Activated naive CD8-positive, alpha-beta T cell treated with anti-CD3 and anti-CD28 coated beads, Interleukin-2, amount 10 ng/mL, durations not matched to agents 7 days and 5 days (primary cell): ENCODE measurements at places on chromosomes 6 and 20.

GRCh38 chr20:44770484-44771171 is 25.0 kb downstream of the KCNK15 start:
- no peak for DNase-seq

- no peak for DNase-seq
Measured at GRCh38 chr6:32949113-32949512, 3.8 kb downstream of the HLA-DMA start.

- DNase-seq, result no peak
Measured at GRCh38 chr6:132479131-132479530, 33.8 kb downstream of the STX7 start.

- no peak for DNase-seq
Measured at GRCh38 chr6:144776031-144776819, 491.1 kb downstream of the UTRN start.
